Activated CD4-positive, alpha-beta T cell treated with anti-CD3 and anti-CD28 coated beads, Interleukin-10, Interleukin-2, amounts not matched to agents 100 ng/mL and 50 ng/mL, durations not matched to agents 16 hours and 8 hours (primary cell): ENCODE measurements at places on chromosomes 5 and 9.

GRCh38 chr5:155418960-155419579 lies 405.5 kb downstream of the KIF4B start:
- DNase-seq: no peak

DNA sequence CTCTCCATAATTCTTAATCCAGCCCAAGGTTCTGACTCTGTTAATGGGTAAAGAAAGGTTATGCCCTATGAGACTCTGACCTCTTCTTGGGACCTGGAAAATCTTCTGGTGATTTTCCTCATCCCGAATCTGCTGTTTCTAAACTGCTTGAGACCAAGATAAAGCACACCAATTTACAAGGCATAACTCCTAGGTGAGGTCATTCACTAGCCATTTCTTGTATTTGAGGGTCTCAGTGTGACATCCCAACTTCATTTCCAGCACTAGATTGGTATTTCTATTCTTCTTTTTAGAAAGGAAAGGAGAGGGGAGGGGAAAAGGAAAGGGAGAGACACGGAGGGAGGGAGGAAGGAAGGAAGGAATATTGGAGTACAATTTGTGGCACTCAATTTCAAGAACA lies 51.6 kb downstream of the SLC1A1 start:
- DNase-seq: no peak

DNA sequence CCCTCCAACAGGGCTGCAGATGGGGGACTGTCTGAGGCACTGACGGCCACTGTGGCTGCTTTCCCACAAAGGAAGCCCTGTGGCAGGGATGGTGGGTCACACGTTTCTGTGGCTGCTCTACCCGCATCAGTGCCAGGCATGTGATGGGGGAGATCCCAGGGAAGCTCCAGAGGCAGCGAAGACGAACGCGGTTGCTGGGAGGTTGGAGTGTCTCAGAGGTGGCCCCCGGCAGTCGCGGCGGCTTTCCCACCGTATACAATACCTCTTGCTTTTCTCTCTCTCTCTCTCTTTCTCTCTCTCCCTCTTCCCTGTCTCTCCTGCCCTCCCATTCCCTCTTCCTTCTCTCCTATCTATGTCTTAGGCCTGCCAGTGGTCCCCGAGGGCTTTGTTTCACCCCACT lies 56.7 kb downstream of the CYFIP2 start:
- no peak for DNase-seq

DNA sequence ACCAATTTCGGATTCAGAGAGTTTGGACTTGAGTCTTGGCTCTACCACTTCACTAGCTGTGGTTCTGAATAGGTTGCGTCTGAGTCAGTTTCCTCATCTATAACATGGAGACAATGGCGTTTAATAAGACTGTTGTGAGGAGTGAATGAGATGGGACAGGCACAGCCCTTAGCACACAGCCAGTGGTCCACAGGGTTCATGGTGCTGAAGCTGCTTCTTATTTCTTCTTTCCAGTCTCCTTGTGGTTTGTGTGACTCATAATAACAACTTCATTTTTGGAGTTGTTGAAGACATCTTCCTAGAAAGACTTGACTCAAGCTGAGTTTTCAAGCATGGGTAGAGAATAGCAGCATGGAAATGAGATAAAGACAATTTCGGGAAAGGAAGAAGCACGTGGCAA lies 172.6 kb upstream of the PPP2R2B start:
- DNase-seq: no peak

GRCh38 chr9:134987906-134988700 lies 70.4 kb upstream of the FCN1 start:
- no peak for DNase-seq

DNA sequence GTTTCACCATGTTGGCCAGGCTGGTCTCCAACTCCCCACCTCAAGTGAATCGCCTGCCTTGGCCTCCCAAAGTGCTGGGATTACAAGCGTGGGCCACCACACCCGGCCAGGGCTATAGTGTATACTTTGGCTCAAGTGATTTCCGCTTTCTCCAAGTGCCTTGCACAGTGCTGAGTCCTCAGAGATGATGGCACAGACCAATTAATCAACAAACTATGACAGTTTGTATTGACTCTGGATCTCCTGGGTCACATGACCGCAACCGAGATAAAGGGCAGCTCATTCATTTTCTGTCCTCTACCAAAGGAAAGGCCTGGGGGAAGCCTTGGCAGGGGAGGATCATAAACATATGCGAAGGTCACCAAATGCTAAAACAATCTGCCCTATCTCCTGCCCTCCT lies 11.4 kb upstream of the LARP1 start:
- DNase-seq: no peak

DNA sequence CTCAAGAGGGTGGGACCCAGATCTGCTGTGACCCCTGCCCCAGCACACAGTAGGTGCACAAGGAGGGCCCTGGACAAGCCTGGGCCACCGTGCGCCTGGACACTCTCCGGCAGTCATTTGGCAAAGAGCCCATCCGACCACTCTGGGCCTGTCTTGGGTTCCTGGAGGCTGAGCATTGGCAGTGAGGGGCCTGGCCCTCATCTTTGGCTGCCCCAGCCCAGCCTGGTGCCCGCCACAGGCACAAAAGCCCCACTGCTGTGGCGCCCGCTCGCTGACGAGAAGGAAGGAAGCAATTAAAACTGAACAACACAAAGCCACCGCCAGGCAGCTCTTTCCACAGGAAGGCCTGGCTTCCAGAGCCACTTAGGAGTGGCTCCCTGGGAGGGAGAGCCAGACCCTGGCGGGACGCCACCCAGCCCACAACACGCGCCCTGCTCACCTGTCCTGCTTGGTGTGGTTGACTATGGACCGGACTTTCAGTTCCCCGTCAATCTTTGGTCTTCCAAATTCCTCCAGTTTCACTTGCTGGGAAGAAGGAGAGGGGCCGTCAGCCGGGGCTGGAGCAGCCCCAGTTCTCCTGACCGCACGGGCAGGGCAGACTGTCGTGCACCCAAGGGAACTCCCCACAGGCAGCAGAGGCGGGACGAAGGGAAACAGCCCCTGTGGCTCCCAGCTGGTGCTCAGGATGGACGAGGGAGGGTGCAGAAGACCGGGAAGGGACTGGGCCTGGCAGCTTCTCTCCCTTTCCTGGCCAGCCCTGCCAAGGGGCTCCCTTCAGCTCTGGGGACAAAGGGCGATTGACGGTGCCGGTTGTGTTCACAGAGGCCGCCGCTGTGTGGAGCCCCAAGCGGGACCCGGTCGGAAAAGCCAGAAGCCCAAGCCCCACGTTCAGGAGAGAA lies 50.9 kb upstream of the SARDH start:
- DNase-seq: no peak

- no peak for DNase-seq
These were observed 30.2 kb downstream of the LRRTM2 start for GRCh38 chr5:138844812-138845513.

DNA sequence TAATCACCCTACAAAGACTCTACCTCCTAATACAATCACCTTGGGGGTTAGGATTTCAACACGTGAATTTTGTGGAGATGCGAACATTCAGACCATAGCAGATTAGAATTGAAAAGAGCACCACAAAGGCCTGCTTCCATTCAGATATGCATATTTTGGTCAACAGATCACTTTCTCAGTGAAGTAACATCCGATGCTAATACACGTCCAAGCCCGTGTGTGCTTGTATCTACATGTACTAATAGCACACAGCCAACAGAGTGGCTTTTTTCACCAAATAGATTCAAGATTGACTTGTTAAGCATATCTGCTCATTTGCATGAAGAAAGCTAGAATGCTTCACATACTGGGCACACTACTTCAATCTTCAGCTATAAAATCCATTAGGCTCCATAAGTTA lies 35.6 kb upstream of the SSBP2 start:
- no peak for DNase-seq

DNA sequence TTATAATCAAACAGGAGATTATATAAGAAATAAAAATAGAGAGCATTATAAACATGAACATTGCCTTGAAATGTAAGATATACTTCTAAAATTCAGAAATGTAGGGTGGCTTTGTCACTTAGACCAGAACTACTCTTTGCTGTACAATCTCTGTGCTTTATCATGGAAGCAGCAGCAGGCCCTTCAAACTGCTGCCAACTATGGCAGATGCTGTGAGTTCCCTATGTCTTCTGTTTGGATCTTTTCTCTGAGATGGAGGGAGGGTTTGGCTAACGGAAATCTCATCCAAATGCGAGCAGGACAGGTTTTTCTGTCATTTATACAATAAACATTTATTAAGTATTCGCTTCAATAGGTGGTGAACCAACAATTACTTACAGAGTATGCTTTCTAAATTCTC lies 34.8 kb upstream of the RICTOR start:
- DNase-seq: no peak

DNA sequence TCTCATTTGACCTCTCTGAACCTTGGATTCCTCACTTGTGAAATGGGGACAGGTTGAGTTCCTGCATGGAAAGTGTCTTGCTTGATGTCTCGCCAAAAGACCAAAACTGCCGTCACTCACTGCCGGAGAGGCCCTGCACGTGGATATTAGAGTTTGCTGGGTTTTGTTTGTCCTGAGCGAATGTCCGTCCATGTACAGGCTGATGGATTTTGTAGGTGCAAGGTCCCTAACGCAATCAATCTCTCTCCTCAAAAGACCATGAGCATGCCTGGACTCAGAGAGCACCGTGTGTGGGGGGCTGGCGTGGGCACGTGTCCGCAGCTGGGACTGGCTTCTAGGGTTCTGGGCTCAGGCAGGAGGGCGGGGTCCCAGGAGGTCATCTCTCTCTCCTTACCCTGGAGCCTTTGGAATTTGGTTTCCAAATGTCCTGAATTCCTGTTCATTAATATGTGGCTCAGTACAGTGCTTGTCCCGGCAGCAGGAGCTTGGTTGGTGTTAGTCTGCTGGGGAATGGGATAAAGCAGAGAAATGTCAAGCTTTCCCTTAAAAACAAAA lies 146.0 kb upstream of the IER5L start:
- no peak for DNase-seq

DNA sequence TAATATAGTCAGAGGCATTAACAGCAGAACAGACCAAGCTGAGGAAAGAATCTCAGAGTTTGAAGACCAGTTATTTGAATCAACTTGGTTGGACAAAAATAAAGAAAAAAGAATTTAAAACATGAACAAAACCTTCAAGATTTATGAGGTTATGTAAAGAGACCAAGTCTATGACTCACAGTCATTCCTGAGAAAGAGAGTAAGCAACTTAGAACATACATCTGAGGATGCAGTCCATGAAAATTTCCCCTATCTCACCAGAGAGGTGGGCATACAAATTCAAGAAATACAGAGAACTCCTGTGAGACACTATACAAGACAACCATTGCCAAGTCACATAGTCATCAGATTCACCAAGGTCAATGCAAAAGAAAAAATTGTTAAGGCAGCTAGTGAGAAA lies 17.4 kb upstream of the C9orf72 start:
- no peak for DNase-seq

GRCh38 chr9:37801287-37801850 lies 772 bp downstream of the DCAF10 start:
- DNase-seq: peak; percentile 28

DNA sequence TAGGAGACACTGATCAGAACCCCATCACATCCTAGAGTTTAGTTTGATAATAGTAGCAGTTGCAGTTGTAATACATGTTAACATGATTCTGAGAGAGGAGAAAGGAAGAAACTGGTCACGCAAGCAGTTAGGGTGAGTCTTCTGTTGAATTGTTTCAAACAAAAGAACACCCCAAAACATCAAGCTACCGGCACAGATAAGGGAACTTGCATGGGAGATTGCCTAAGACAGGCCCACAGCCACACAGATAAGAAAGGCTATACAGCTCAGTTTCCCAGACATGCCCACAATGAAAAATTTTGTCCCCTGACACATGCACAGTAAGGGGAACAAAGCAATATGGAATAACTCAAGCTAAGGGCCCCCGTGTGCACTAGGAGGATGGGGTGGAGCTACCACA lies 15.9 kb downstream of the HSPB3 start:
- DNase-seq: no peak

GRCh38 chr5:133562554-133562953 lies 49.8 kb downstream of the FSTL4 start:
- DNase-seq: no peak
